ENCODE measurements at places on chromosomes 5 and 9.

- no peak for DNase-seq
These were observed 1.5 kb downstream of the FCHO2 start for GRCh38 chr5:72957337-72957736.

- DNase-seq = peak; percentile 66
These were observed 535 bp downstream of the JMY start for GRCh38 chr5:79236362-79236969.

DNA sequence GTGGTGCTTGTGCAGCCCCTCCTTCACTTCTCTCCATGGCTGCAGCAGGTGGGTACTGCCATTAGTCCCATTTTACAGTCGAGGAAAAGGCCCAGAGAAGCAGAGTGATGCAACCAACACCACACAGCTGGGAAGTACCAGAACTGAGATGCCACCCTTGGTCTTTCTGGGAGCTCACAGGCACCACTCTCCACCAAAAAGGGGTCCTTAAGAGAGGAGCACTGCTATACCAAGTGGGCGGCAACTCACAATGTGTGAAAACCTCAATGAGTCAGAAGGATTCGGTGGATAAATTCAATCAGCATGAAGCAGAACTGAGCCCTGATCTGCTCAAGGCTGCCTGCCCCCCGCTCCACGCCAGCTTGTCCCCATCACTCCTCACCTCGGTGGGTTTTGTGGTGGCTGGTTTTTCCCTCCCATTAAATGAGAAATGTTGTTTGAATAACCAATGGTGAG, 213.7 kb downstream of the FSTL4 start:
- DNase-seq = no peak

DNA sequence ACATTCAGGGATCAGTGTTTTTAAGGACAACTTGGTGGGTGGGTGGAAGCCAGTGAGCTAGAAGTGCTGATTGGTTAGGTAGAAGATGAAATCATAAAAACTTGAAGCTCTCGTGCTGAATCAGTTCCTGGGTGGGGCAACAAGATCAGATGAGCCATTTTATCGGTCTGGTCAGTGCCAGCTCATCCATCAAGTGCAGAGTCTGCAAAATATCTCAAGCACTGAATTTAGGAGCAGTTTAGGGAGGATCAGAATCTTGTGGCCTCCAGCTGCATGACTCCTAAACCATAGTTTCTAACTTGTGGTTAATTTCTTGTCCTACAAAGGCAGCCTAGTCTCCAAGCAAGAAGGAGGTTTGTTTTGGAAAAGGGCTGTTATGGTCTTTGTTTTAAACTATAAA, 166.4 kb downstream of the FAM170A start:
- DNase-seq = no peak

GRCh38 chr5:173302546-173303155, 25.6 kb downstream of the STC2 start:
- peak; percentile 91 for DNase-seq

- no peak for DNase-seq
These were observed 353.4 kb downstream of the TLE1 start for GRCh38 chr9:81335879-81336421.

DNA sequence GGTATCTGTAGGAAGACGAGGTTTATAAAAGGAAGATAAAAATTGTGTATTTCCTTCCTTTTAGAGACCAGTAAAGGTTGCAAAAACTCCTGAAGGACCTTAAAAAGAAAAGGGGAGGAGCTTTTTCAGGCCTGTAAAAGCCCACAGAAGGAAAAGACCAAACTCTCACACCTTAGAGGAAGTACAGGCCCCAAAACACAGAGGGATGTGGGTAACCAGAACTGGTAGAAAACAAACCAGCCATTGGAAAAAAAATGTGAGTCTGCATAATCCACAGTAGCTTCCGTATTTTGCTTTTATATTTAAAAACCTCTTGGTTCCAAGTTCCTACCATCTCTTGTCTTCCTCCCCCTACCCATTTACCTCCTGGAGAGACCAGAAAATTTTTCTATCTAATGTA, 8.5 kb downstream of the GIN1 start:
- DNase-seq = no peak

GRCh38 chr9:93258818-93259489, 75.0 kb downstream of the WNK2 start:
- DNase-seq = no peak

DNA sequence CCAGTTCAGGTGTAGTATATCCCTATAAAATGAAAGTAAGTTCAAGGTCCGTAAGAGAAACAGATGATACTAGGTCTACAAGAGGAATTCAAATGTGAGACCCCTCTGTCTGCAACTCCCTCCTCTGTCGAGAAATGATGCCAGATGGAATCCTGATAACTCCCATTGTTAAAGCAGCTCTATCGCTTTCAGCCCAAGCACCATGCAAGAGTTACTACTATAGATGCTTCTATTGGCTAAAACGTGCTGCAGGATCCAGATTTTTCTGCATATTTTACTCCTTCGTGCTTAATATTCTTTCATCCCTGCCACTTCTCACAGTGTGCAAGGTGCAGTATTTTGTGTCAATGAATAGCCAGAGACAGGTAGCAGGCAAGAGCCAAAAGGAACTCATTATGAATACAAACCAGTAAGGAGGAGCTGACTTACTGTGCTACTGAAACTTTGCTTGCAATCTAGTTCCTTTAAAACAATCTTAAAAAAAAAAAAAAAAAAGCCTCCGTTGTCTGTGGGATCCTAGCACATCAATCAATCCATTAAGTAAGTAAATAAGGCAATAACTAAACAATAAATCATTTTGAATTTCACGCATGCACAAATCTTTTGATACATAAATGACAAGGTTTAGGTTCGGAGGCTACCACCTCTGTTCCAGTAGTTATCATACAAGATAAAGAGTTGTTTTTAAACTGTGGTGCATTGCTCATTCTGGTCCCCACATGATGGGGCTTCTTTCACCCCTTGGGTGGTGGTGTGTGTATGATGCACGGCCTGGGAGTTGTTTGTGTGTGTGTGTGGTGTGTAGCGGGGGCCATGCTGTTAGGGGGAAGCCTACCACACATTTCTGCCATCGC, 151.1 kb upstream of the MPDZ start:
- no peak for DNase-seq

- peak; percentile 27 for DNase-seq
These were observed 42.9 kb downstream of the PDCD1LG2 start for GRCh38 chr9:5553211-5553610.

- no peak for DNase-seq
These were observed 12.9 kb downstream of the GLDC start for GRCh38 chr9:6632516-6633183.

DNA sequence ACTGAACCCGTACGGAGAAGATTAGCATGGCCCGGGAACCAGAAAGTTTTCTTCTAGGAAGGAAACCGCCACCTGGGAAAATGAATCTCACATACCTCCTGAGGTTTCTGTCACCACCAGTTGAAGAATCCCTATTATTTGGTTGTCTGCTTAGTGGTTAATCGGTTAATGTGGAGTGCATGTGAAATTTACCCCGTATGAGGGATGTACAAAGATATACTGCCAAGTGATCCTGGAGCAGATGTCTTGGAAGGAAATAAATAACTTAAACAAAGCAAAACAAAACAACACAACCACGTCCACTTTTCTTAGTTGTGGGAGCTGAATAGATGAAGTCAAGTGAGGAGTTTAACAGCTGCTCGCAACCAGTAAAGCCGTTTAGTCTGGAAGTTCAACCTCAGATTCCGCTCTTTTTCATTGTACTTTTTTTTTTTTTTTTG, 3.8 kb downstream of the DMRT2 start:
- no peak for DNase-seq

DNA sequence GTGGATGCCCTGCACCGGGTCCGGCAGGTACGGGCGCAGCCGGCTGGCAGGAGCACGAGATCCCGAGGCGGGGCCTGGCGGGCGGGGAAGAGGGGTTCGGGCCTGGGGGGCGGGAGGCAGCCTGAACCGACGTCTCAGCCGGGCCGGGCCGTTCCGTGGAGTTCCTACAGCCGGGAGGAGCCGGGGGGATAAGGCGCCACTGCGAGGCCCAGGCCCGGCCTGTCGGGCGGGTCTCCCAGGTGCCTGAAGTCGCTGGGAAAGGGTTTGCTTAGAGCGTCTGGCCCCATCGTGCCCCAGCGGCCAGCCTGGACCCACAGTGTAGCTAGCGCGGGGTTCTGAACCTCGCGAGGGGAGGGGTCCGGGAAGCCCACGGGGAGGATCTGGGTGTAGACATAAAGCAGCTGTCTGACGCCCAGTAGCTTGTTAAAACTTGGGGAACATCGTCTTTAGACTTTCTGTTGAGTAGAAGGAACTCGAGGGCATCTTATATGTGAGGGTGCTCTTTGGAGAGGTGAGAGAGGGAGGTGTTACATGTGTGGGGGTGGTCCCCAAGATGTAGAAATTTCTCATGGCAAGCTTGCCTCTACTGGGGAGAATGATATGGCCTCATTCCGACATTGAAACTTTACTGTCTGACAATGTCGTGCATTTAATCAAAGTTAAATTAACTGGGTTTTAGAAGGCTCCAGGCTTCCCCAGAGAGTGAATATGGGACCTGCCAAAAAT, 524 bp downstream of the FUBP3 start:
- DNase-seq = no peak

GRCh38 chr5:72325566-72326305, 5.6 kb downstream of the PTCD2 start:
- DNase-seq = peak; percentile 65

GRCh38 chr5:143041461-143041860, 271.3 kb downstream of the ARHGAP26 start:
- no peak for DNase-seq

DNA sequence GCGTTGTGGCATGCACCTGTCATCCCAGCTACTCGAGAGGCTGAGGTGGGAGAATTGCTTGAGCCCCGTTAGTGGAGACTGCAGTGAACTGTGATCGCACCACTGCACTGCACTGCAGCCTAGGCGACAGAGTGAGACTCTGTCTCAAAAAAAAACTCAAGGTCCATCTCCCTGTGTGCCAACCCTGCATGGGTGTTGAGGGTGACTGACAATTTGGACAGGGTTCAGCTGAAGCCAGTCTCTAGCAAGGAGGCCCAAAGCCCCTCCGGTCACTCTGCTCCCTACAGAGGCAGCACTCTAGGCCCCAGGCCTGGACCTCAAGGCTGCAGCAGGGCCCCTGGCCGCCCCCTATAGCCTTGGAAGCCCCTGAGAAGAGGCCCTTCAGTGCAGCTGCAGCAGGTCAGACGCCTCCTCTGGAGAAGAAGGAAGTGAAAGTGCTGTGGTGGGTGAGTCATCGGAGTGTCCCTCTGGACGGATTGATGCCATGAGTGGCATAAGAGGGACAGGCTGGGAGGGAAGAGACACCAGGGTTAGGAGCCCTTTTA, 39.2 kb upstream of the NEK6 start:
- peak; percentile 66 for DNase-seq

DNA sequence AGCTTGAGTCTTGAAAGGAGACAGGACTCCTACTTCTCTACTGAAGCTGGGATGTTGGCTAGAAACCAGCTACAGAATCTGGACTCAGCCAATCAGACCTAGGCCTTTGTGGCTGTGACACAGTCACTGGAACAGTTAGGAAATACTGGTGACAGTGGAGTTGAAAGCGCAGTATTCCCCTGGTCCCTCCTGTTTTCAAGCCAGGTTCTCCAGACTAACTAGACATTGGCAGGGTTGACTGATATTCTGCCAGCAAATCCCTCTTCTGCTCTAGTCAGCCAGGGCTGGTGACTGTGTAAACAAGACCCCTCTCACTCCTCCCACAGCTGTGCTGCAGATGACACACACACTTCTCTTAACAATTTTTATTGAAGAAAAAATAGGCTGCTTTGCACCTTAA, 8.7 kb downstream of the SHROOM1 start:
- no peak for DNase-seq

GRCh38 chr5:173396311-173396993, 68.2 kb upstream of the STC2 start:
- peak; percentile 34 for DNase-seq

GRCh38 chr5:135553688-135554462, 18.1 kb upstream of the NEUROG1 start:
- DNase-seq = peak; percentile 74

- no peak for DNase-seq
These were observed 75.2 kb downstream of the PHF2 start for GRCh38 chr9:93651521-93651950.

DNA sequence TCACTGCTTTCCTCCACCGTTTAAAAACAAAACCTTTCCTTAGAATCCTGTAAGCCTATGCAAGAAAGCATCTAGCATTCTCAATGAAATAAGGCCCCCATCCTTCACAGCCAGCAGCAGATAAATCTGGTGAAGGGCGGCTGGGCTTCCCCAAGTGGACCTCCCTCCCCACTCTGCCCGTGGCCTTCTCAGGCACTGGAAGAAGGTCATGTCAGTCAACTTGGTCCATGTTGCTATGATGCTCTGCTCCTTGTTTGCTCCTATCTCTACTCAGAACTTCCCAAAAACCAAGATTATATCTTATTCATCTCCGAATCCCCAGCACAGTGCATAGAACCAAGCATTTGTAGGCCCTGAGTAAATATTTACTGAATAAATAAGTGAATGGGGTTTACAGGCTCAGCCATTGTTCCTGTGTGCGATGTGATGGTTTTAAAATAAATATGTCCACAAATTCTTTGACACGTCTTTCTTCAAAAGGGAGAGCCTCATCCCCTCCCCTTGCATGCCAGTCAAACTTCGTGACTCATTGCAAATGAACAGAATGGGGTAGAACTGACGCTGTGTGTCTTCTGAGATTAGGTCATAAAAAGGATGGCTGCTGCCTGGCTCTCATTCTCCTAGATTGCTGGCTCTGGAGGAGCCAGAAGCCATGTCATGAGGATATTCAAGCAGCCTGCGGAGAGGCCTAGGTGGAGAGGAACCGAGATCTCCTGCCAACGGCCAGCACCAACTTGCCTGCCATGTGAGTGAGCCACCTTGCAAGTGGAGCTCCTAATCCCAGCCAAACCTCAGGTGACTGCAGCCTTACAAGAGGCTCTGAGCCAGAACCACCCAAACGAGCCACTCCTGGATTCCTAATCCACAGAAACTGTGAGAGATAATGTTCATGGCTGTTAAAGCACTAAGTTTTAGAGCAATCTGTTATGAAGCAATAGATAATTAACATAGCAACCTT, 70.5 kb downstream of the MED27 start:
- no peak for DNase-seq

- no peak for DNase-seq
These were observed 14.7 kb upstream of the TMEM174 start for GRCh38 chr5:73158313-73158712.

GRCh38 chr9:7186175-7186574, 428.4 kb downstream of the KDM4C start:
- no peak for DNase-seq
